T-helper 9 cell (primary cell): ENCODE measurements at places on chromosomes 1 and 21.

- no peak for DNase-seq
Measured at GRCh38 chr1:46643368-46643775, 24.8 kb downstream of the ATPAF1 start.

GRCh38 chr1:25204797-25205480 is 27.4 kb downstream of the SYF2 start:
- no peak for DNase-seq

GRCh38 chr21:24076179-24076578 is 1531.1 kb downstream of the MRPL39 start:
- DNase-seq, result no peak

GRCh38 chr1:61637470-61637869 is 87.5 kb downstream of the TM2D1 start:
- DNase-seq, result no peak

- DNase-seq, result no peak
Measured at GRCh38 chr1:22709891-22710700, 543 bp upstream of the EPHB2 start.

GRCh38 chr1:191348328-191348727 is 809.9 kb upstream of the RGS18 start:
- DNase-seq, result no peak

DNA sequence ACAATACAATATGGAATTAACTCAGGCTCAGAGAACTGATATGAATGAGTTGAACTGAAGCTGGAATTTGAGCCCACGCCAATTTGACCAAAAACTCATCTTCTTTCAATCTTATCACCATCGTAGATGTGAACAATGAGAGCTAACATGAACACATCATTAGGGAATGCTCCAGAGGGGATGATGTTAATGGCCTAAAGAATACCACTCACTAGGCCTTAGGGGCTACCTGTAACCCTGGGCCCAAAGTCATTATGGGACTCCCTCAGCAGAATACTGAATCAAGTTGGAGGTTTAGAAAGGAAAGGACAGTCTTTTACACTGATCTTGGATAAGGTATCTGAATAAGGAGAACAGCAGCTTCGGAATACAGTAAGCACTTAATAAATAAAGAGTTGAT is 73.6 kb downstream of the C1orf94 start:
- no peak for DNase-seq

DNA sequence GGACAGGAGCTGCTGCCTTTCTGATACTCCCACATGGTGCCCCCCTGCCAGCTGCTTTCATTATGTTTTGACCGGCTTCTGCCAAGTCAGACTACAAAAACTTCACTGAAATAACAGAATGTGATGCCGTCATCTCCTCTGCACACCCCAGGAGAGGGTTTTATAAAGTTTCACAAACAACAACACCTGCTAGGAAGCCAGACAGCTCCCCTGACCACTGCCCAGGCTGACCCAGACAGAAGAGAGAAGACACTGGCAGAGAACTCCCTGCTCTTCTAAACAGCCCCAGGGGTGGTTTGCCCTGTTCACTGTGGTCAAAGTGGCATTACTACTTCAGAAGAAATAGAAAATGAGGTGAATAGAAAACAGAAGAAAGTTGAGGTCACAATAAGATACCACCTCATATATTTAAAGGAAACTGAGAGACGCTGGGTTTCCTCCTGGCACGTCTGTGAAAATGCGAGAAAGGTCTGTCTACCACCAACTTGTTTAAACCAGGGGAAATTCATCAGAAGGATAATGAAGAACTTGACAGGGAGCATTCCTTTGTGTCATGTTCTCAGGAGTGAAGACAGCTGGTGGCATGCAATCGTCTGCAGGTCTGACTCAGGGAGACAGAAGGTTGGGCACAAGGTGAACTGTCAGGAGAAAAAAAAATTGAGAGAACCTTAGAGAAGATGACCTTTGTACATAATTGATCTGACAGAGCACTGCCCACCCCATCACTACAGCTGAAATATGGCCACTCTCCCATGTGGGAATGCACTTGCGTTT is 119.0 kb upstream of the NFIA start:
- DNase-seq, result no peak

GRCh38 chr1:32701421-32701911 is 1.1 kb downstream of the SYNC start:
- no peak for DNase-seq

GRCh38 chr21:15592271-15592860 is 137.4 kb upstream of the USP25 start:
- no peak for DNase-seq

DNA sequence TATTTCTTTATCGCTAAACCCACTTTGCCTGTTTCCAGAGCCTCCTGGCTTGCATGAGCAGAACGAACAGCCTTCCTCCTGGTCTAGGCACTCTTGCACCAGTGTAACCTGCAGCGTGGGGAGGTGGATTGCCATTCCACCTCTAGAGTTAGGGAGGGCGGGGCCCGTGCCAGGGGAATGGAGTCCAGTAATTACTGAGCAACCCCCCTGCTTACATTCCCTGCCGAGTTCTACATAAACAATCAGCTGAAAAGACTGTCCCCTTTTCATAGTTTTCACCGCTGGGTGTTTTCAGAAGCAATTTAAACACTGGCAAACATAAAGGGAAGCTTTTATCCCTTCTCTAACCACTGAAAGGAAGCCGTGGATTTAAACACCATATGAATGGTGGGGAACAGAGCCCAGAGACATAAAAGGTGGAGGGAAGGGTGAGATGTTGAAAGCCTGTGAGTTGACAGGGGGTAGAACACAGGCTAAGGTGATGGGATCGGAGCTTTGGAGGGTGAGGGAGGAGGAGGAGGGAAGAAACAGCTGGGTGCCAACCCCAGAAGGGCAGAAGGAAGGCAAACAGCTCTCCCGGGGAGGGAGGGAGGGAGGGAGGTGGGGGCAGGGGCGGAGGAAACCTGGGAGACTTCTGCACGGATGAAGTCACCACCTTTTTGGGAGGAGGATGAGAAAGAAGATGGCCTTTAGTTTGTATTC is 68.0 kb upstream of the WDR26 start:
- DNase-seq, result no peak

GRCh38 chr21:41973427-41973831 is 19.6 kb upstream of the C2CD2 start:
- no peak for DNase-seq
